ENCODE measurements at places on chromosomes 13 and 19. TPM values are rescaled to one million over a fixed set of nuclear protein-coding genes. Genes with fewer than 3 reads are reported as not detected.

DNA sequence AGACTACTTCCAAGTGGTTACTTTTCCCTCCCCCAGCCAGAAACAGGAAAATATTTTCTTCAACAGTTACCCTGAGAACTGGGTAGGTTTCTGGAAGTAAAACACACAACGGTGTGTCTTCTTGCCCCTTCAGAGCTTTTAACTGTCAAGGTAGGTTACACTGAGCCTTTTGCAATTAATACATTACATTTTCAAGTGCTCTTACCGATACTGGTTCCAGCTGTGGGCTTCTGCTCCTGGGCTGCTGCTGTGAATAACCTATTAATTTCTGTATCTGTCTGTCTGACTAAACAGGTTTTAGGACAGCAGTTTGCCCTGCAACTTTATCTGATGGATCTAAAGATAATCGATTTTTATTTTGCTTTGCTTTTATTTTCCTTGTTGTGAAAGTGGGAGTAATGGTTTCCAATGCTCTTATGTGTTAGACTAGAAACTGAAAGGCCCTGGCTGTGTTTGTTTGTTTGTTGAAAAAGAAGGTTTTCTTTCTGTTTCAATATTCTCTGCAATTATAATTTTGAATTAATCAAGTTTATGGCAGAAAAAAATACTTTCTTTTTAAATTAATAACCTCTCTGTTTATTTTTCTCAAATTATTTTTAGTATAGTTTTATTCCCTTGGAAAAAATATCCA, 196.7 kb upstream of the SLITRK6 start:
- no peak for DNase-seq

The SERPINE3 gene
- total RNA-seq = not detected

The KLHL1 gene
- total RNA-seq = not detected

The KCNC3 gene
- total RNA-seq = 4.8 TPM

- DNase-seq = peak; percentile 63
Observed at GRCh38 chr19:1093811-1094553, 1.2 kb downstream of the POLR2E start.

The IGFL3 gene
- total RNA-seq = not detected

DNA sequence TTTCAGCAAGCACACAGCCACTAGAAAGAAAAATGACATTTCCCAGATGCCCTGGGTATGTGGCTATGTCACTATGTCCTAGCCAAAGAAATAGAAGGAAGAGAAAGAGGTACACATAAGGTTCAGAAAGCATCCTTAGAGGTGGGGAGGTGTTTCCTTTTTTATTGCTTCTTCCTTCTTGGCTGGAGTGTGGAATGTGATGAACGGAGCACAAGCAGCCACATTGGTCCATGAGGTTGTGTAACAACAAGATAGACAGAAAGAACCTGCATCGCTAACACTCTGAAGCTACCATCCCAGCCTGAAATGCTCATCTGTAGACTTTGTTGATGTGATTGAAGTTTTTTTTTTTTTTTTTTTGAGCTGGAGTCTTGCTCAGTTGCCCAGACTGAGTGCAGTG, 6.7 kb downstream of the SLC25A23 start:
- DNase-seq = no peak

GRCh38 chr19:6333439-6333838, at the start of gene ACER1:
ACER1 (minus strand) TSS chr19:6333612; CDS start chr19:6333551, 61 bp downstream.
- DNase-seq = no peak

- DNase-seq = no peak
Observed at GRCh38 chr13:37148501-37148900, 43.0 kb upstream of the CSNK1A1L start.

DNA sequence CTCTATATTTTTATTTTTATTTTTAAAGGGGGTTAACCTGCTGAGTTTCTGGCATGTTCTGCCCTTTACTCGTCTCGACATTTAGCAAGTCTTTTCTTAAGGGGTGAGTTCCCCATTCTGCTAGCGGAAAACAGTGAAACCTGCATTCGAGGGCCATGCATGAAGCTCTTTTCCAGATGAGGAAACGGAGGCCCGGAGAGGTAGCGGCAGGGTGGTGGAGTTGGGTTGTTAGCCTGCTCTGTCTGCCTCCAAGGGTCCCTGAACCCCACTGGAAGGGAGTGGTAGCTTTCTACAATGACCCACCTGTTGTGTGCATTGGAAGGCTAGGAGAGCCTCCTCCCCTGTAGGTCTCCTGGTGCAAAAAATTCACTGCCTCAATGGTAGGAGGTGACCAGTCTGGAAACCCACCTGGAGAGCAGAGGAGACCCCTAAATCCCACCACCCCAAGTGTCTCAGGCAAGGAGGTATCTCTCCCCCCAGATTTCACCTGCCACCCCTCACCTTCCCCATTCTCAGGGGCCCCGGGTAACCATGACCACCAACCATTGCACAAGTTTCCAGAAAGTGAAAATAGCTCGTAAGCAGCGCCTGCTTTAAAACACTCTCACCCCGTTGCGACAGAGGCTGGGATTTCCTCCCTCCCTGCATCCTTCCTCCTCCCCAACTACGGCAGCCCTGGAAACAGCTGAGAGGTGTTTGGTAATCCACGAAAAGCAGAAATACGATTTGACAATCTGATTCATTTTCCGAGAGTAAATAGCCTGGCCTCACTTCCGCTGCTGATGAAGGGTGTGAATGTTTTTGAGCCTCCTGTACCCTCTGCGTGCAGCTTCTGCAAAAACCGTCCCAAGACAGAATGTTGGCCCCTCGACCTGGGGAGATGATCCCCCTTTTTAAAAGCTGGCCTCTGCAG, 3.5 kb downstream of the KLF2 start:
- peak; percentile 86 for DNase-seq

GRCh38 chr13:21395953-21396352, 63.1 kb downstream of the ZDHHC20 start:
- no peak for DNase-seq

- no peak for DNase-seq
Observed at GRCh38 chr19:51701468-51702100, 8.5 kb downstream of the SPACA6 start.

The C1QTNF9B gene
- total RNA-seq = not detected

The SLC7A10 gene
- not detected for total RNA-seq

DNA sequence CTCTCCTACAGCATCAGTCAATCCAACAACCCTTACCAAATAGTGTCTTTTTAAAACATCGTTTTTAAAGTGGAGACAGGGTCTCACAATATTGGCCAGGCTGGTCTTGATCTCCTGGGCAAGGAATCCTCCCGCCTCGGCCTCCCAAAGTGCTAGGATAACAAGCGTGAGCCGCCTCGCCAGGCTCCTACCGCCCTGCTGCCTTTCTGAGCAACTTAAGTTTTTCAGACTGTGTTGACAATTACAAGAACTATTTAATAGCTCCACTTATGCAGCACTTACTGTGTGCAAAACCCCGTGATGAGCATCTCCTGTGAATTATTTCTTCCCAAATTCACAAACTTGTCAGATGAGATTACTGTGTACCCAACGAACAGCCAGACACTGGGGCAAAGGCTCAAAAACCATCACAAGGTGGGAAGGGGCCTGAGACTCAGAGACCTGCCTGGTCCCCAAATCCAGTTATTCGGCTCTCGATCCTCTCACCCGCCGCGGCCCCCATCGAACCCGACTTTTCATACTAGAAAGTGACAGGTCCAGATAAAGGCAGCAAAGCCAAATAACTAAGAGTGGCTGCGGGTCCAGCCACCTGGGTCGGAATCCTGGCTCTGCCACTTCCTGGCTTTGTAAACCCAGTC, 581 bp downstream of the RPL18 start:
- no peak for DNase-seq

The PALM3 gene
- 0.58 TPM for total RNA-seq

DNA sequence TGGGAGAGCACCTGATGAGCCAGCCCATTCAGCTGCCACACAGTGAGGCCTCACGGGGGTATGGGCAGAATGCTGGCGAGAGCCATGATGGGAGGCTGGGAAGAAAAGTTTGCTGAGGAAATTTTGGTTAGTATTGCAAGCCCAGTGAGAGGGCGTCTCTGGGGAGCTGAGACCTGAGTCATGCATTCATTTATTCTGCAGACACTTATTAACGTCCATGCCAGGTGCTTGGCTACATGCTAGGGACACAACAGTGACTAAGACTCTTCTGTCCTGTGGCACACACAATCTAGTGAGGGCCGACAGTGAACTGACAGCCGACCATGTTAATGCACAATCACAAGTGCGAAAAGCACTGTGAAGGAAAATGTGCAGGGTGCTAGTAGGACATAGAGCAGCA, 27.2 kb downstream of the WDR62 start:
- DNase-seq = no peak

DNA sequence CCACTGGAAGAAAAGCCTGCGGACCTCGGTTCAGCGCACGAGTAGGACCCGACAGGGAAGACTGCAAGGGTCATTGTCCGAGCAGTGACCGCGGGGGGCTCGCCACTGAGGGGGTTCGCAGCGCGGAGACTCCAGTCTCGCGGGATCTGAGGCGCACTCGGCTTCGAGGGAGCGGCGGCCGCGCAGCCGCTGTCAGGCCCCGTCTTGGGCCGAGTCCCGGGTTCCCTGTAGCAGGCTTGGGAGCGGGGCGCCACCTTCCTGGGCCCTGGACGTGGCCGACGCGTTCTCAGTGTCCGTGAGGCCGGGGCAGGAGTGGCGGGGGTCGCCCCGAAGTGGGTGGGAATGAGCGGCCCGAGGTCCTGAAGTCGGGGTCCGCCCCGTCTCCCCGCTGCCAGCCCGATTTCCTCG, 474 bp upstream of the FAM174C start:
- DNase-seq = no peak

DNA sequence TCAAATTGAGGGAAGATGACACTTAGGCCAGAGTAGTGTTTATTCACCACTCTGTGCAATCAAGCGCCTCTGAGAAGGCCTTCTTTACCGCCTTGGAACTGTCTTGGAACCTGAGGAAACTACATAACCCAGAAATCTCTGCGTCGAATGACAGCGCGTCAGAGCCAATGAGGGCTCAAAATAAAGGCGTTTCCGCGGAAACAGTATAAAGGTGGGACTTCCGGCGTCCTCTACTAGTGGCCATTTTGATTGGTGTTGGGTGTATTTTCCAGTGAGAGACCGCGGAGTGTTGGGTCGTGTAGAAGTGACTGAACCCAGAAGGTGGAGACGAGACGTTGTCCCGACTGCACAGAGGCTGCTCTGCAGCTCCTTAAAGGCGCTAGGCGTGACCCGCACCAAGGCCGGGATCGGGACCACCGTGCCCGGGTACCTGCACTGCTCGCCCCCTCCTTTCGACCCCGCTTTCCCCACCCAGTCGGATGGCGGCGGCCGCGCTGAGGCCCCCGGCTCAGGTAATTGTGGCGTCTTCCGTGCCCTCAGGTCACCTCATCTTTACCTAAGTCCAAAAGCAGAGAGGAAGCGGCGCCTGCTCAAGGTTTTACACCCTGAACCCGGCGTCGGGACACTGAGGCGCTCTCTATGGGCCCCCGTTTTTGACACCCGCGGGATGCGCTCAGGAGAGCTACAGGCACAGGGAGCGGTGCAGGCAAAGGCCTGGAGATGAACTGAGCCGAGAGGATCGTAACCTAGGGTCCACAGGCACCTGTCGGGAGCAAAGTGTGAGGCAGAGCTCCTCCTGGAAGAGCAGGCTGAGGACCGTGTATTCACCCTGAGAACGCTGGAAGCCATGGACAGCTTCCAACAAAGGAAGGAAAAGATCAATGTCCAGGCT, at the start of gene ZNF776:
ZNF776 (plus strand) TSS at position 236 of the 892 bp plus-strand sequence; CDS start at position 480, 244 bp downstream.
- peak; percentile 90 for DNase-seq
